ENCODE measurements at places on chromosomes 2 and 18.

DNA sequence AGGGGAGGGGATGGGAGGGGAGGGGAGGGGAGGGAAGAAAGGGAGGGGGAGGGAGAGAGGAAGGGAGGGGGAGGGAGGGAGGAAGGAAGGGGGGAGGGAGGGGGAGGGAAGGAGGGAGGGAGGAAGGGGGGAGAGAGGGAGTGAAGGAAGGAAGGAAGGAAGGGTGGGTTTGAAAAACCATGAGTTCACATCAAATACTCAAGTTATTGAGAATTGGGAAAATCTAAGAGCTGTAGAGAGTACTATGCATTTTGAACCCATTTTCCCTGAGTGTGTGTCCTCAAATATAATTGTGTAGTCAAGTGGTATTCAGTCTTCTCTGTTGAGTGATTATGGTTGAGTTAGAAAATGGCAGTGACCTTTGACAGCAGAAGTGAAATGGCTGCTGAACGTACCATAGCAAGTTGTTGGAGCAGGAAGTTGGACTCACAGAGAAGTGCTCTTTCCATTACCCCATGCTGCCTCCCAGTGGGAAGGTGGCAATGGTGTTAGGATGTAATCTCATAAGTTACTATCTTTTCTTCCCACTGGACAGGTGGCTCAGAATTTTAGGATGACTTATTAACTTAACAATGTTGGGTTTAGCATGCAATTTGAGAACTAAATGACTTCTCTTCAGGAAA is 214.6 kb downstream of the SETBP1 start:
- no peak for DNase-seq

DNA sequence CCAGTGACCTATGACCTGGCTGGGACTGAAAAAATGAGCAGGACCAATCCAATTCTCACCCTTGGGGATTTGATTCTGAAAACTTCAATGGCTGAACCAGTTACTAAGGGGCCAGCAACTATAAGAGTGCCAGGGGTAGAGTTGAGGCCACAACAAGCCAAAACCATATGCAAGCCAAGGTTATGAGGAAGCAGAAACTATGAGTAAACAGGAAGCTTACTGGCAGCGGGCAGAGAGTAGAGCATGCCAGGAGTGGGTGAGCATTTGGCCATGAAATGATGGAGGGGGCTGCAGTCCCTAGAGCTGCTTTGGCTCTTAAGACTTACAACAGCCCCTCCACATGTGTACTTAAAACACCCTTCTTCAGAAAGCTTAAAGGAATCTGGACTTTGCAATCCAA is 82.4 kb downstream of the RBMS1 start:
- no peak for DNase-seq

DNA sequence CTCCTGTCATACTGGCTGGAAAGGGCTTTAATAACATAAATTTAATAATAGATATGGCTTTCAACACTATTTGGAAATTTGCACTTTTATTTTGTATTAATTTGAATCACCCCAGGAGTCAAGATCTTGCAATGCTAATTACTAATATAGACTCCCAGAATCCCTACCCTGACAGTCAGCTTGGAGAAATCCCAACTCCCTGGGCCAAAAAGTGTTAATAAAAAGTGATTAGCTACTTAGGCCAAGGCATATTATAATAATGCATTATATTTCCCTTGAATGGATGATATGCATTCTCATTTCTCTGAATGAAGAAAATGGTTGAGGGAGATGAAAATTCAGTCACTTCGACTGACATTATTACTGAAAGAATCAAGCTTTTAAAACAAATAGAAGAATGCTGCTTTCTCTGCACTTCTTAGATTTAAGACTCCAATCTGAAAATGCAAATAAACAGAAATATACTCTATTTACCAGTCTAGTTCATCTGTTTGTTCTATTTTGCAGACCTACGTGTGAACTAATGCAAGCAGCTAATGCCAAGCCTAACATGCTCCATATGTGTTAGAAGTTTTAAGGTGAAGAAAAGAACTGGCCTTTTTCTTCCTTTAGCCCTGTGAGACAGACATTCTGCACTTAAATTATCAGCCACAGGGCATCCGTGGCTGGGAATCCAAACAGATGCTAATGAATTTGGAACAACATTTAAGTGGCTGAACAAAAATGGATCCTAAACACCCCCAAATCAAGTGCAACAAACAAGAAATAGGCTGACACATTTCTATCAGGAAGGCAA is 33.9 kb upstream of the INSIG2 start:
- DNase-seq = no peak

DNA sequence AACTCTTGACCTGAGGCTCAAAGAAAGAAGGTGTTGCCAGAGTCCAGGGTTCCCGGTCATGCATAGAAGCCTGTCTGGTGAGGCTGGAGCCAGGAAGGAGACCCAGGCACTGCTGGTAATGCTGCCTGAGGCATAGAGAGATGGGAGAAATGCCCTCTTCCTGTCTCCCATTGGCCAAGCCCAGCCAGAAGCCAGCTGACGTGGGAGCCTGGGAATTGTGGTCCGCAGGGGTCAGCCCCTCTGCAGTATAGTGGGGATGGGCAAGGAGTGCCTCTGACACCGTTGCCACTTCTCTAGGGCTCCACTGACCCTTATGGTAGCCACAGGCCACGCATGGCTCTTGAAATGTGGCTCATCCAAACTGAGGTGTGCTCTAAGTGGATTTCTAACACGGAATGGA is 95.7 kb downstream of the CTIF start:
- no peak for DNase-seq

- no peak for DNase-seq
Observed at GRCh38 chr2:193837111-193837738, 1642.5 kb upstream of the TMEFF2 start.

DNA sequence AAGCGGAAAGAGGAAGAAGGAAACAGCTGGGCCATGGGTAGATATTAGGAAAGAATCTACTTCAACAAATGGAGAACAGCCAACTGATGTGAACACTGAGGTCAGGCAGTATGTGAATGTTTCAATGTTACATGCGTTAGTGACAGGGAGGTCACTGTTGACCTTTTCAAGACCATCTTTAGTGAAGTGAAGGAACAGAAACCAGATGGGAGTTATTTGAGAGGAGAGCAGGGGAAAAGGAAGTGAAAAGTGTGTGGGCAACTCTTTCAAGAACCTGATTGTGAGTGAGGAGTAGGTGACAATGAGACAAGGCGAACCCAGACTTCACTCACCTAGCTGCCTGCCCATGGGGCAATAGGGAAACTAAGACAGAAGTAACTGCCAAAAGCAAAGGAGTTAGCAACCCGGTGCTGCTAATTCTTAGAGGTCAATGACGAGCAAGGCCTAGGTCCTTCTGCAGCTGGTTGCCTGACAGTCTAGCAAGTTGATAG is 67.0 kb downstream of the SP3 start:
- DNase-seq = no peak

GRCh38 chr18:13369756-13370510 is 151.4 kb downstream of the LDLRAD4 start:
- DNase-seq = no peak

DNA sequence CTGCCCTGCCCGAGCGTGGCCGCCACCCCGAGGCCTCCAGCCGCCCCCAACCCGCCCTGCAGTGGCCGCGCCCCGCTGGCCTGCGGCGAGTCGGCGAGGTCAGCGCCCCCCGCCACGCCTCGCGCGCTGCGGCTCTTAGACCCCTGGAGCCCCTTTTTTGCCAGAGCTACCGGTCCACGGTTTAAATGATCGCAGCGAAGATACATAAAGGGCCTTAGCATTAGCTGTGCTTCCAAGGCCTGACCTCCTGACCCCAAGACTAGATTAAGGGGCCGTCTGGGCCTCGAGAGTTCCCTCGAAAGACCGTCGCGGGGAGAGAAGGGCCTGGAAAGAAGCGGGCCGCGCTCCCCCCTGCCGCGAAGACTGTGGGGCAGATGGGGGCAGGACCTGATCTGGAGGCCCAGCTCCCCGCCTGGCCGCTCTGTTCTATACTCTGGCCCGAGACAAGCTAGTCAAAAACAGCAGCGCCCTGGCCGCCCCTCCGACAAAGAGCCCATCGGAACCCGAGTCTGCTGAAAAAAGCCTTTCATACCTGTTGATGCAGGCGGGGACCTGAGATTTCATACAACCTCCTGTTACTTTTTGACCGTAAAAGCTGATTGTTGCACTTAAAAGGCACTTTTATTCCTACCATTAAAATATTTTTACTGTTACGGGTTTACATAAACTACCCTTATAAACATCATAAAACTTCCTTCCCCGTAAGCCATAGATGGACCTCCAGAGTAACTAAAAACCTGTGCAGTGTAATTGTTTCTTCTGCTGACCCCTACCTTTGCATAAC is 68.7 kb upstream of the PSMD14 start:
- no peak for DNase-seq

DNA sequence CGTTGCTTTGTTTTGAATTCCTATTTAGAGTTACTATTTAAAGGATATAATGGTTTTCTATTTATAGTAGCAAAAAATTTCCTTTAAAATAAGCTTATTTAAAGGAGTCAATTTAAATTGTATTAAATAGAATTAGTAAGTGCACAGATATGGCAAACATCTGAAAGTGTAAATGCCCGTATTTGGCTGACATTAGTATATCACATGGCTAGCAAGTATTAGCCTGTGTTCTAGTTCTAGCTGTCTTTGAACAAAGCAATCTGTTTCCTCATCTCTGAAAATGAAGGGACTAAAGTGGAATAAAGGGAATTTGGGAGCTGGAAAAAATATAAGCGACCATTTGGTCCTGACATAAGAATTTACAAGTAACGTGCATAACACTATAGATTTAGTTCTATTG is 32.2 kb downstream of the PELI1 start:
- no peak for DNase-seq

DNA sequence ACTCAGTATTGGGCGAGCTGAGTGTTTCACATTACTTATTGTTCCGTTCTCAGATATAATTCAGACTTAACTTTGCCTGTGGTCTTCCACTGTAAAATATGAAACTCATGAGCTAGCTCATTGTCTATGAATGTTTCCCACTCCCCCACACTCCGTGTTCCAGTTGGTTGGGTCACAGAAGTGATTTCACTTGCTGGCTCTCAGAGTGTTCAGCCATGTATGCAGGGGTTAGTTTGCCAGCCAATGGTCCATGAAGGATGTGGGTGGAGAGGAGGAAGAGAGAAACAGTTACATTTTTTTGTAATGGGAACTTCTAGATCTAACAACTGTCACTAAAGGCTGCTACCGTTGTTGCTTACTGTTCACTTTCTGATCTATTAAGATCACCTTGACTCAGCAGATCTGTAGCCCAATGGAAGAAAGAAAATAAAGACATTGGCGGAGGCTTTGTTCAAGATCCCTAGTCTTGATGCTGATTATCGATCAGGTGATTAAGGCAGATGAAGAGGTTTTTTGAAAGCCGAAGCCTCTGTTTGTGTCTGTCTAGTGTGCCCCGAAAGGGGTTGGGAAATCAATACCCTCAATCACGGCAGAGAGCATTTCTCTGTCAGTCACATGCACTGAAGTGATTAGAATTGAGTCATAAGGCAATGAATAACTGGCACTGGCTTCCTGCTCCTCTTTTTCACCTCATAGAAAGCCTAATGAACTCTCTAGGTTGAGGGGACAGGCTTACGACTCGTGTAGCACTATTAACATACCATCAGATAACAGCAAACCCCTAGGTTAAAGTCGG is 279.7 kb upstream of the FIGN start:
- peak; percentile 44 for DNase-seq

DNA sequence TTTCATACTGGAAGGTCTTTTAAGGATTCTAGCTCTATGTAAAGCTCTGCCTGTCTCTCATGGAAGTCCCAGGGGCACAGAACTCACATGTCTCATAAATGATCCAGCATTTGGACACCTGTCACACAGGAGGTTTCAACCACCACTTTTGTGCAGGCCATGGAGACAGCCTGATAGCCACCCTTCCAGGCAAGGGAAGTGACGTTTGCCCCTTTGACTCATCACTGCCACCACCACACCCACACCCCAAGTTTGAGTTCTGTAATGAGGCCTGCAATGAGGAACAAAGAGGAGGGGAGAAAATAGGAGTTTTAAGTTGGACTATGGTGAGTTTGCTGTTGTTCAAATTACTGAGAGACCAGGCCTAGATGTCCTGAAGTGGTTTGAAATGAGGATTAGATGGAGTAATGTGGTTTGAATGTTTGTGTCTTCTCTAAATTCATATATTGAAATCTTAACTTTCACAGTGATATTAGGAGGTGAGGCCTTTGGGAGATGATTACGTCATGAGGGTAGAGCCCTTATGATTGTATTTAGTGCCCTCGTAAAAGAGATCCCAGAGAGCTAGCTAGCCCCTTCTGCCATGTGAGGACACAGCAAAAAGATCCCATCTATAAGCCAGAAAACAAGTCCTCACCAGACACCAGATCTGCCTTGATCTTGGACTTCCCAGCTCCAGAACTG is 175.3 kb upstream of the EPHA4 start:
- DNase-seq = no peak

- no peak for DNase-seq
Observed at GRCh38 chr2:191202209-191202721, 42.9 kb upstream of the MYO1B start.

DNA sequence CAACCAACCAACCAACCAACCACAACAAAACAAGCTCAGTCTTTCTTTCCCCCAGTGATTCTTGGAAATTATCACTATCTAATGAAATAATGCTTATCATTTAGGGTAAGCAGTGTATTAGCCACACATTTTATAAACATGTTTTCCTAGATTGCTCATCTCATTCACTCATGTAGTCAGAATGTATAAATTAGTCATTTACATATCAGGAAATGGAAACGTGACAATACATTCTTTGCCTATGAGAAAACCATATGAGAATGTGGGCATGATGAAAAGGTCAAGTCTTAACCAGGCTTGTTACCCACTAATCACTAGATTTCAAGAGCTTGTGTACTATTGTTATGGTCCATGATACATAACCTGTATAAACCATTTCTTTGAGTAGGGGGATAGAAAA is 1583.4 kb upstream of the PIK3C3 start:
- no peak for DNase-seq

GRCh38 chr2:63723709-63724108 is 118.0 kb upstream of the UGP2 start:
- DNase-seq = no peak

GRCh38 chr2:74130211-74130995 is 17.3 kb downstream of the BOLA3 start:
- DNase-seq = no peak

GRCh38 chr2:43185146-43185545 is 41.3 kb downstream of the ZFP36L2 start:
- no peak for DNase-seq

DNA sequence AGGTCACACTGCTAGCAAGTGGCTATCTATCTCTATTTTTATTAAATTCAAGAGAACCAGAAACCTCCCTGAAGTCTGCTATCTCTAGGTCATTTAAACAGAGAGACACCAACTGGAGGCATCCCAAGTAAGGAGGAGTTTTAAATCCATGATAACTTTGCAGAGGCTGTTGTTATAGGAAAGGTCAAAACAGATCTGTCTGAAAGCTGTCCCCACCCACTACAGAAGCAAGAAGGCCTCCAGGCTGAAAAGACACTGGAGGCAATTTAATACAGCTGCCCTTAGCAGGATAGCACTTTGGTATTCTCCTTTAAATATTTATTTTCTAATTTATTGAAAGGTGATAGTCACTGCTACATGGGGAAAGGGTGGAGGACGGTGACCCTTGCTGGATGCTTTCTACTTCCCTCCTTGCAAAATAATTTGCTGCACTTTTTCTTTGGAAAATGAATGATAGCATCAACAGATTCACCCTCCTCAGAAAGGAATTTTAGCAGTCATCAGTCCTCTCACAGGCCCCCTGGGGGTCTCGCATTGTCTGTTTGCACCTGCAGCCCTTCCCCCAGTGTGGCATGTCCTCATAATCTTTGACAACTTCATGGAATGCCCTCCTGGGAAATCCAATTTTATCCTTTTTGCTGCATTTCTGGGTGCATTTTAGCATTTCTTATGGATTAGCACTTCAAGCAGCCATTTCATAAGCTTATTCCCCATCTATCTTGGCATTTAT is 429.5 kb upstream of the TNP1 start:
- no peak for DNase-seq

GRCh38 chr2:773256-774160 is 96.3 kb upstream of the TMEM18 start:
- DNase-seq = no peak

Data from femur (tissue), 1 donor.